ENCODE measurements at places on chromosomes 3 and 15.
A peak's percentile ranks its signal among the peaks of the same experiment; 100 is the strongest.

DNA sequence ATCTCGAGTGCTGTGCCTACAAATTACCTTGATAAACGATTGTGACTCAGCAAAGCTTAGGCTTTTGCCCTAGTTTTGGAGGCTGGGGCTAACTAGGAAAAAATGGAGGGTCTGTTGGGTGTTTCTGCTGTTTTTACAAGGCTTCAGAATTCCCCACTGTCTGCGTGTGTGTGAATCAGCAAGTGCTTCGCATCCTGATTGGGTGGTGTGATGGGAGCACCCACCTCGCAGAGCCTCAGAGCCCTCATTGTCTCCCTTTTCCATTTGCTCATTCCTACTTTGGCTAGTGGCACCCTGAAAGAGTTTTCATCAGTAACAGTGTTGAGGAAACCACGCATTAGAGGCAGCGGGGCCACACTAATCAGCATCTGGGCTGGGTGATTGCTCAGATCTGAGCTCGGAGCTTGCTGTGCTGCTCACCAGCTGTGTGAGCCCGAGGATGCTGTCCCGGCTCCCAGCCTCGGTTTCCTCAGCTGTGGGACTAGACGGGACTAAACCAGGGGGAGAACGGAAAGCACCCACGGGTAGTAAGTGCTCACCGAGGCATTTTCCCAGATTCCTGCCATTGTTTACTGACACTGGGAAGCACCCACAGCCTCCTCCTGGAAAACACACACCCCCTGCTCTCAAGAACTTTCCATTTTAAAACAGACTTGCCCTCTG lies 40.6 kb downstream of the GOLGA8S start:
- no peak for DNase-seq

DNA sequence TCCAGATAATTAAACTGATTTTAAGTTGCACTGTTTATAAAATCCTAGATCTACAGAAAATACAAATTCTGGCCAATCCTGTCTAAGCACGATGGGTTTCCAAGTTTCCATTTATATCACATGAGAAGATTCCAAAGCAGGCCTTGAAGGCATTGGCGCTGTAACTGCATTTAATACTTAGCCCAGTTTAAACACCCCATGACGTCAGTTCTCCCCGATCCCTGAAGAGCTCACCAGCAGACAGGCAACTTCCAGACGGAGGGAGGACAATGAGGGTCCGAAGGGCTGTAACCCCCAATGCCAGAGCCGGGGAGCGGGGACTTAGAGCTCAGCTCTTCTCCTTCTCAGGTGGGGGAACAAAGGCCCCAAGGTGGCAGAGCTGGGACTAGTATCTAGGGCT lies 117.3 kb downstream of the XXYLT1 start:
- DNase-seq = no peak

DNA sequence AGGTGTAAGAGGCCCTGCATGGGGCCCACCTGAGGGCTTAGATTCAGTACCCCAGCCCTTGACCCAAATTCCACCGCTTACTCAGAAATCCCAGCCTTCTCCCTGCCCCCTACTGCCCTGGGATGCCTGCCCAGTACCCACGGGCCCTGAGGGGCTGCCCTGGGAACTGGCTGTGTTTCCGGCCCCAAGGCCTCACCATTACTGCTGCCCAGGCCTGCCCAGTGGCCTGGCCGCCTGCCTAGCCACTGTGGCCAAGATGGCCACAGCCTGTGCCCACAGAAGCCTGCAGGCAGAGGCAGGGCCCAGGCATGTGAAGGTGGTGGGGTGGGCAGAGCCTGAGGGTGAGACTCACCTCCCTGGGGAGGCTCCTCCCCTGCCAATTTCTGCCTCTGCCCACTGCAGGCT lies 6.1 kb upstream of the PRKCD start:
- DNase-seq = no peak

- no peak for DNase-seq
These were observed 87.6 kb upstream of the SLC25A26 start for GRCh38 chr3:66133050-66133757.

DNA sequence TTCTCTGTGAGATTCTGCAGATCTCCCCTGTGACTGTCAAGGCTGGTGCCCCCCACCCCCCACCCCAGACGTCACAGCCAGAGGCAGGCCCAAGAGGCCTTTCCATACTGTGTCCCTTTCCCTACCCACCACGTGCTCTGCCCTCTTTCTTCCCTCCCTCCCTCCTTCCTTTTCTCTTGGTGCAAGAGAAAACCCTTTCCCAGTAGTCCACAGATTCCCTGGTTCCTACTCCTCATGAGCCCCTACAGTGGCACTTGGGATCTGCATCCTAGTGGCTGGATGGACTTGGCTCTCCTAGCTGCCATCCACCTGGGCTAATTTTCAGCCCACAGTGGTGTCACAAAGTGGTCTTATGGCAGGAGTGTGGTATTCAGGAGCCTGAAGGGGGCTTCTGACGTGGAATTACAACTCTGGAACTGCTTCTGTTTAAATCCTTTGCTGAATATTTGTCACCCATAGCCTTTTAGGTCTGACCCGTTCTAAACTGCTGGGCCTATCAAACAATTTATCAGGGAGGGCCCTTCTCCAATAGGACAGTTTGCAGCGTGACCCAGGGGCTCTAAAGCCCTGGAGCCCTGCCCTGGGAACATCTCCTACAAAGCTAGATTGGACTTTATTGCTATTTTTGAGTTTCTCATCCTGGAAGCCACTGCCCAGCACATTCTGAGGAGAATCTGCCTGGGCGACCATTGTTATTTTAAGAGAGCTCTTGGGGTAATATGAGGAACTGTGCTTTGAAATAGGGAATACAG lies 35.3 kb downstream of the KLF13 start:
- no peak for DNase-seq

- no peak for DNase-seq
These were observed 32.4 kb downstream of the CHSY1 start for GRCh38 chr15:101219441-101219840.

- DNase-seq = no peak
These were observed 22.5 kb downstream of the MAP2K5 start for GRCh38 chr15:67564968-67565345.

DNA sequence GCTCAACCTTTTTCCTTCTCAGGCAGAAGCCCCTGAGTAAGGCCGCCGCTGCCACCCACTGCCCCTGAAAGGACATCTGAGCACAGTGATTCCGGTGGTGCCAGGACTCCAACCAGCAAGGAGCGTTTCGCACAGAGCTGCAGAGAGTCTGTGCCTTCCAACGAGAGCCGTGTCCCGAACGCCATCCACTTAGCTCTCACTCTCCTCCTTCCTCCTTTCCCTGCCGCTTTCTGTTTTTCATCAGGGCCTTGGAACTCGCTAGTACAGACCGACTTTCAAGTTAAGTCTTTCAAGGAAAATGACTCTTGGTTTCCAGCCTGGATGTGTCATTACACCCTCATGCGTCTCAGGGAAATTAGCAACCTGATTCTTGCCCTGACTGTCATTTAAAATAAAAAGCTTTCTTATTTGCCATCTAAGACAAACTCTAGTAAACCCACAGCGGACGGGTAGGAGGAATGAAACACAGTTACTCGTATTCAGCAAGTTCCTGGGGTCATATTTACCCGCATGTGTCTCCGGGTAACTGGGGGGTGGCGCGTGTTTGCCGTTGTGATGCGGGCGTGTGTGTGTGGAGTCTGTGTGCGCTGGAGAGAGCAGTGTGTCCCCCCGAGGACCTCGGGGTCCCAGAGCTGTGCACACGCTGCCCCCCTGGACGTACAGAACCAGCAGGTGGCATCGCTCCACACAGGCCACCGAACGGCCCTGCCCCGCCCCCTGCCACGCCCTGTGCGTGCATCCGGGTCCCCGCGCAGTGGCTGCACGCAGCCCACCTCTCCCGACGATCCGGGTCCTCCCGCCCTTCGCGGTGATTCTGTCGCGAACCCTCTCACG lies 30.4 kb upstream of the ALDH1A3 start:
- peak; percentile 56 for DNase-seq

- DNase-seq = no peak
These were observed 394.8 kb downstream of the TUSC7 start for GRCh38 chr3:117104381-117104780.

DNA sequence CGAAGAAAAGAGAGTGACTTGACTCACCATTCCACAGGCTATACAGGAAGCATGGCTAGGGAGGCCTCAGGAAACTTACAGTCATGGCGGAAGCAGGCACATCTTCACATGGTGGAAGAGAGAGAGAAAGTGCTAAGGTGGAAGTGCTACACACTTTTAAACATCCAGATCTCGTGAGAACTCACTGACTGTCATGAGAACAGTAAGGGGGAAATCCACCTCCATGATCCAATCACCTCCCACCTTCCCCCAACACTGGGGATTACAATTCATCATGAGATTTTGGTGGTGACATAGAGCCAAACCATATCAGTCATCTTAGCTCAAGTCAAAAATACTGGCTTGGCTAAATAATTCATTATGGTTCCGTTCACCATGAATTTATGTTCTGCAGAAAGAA lies 45.3 kb upstream of the NEDD4 start:
- no peak for DNase-seq

DNA sequence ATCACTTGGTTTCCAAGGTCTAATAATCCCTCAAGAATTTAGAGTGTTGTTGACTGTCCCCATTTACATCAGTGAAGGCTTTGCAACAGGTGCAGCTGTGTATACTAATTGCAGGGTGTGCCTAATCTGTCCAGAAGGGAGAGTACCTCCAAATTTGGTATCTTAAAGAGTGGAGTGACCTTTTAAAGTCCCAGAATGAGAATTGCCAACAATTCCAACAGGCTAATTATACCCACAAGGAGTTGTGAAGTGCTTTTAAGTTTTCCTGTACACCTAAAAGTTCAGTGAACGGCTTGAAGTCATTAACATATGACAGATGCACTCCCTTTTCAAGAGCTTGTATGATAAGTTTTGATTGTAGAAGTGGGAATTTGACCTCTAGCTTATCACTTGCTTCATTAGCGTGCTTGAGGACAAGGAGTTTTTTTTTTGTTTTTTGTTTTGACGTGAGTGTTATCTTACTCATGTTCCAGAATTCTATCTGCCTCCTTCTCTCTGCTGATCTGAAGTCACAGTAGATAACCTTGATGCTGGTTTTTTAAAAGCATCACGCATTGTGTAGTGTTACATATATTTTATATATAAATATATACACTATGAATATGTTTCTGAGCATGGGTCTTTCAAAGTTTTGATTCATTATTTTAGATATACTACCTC lies 26.3 kb downstream of the CDIN1 start:
- no peak for DNase-seq

- DNase-seq = no peak
These were observed 34.5 kb upstream of the TMEM42 start for GRCh38 chr3:44827196-44827595.

DNA sequence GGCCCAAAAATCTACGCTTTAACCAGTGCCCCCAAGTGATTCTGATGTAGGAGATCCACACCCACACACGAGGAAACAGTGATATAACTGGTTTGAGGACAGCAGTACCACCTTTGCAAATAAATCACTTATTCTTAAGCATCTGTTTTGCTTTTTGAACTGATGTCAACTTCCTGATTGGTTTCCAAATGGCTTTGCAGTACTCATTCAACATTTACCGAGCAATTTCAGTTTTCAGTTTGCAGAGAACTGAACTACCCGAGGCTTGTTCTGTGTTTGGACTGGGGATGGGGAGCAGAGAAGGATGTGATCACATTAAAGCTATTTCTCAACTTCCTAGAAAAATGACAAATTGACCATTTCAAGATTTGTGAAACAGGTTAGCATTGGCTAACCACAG lies 1.1 kb upstream of the GYG1 start:
- DNase-seq = no peak

DNA sequence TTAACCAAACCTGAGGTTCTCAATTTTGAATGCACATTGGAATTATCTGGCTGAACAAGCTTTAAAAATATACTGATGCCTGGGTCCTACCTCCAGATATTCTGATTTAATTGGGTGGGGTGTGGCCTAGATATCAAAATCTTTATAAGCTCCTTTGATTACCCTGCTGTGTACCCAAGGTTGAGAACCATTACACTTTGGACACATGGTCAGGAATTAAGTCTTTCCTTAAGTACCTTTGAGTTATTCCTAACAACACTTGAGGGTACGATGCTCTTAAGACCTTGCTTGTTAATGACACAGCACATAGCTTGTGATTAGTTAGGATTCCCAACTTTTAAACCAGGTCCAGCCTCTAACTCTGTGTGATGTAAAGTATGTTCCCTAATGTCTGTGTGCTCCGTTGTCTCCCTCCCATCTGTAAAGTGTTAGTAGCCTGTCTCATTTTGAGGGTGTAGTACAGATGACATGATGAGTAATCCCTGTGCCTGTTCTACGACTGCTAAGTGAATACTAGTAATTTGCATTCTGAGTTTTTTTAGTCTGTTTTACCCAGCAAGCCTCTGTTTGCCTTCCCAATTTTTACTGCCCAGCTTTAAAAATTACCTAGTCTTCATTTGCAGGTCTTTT lies 154.9 kb downstream of the KLHL25 start:
- DNase-seq = no peak

GRCh38 chr3:17983106-17983505 lies 240.7 kb upstream of the TBC1D5 start:
- DNase-seq = no peak

DNA sequence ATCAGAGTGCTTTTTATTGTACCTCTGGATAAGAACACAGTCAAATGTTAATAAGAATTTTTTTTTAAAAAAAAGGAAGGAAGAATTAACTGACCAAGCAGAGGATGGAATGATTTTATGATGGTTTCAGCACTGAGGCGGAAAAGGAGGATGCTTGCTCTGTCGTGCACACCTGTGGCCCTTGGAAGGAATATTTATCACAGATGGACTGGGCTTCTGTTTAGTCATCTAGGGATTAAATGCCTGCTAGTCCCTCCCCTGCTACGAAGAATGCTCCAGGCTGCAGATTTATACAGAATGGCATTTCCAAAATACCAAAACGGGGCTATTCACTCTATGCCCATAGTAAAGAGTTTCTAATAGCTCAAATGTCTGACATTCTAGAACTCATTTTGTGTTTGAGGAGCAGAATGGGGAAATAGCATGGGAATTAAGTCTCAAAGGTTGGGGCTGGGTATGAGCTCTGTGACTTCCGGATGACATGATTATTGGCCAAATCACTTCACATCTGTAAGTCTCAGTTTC lies 92.8 kb upstream of the BCL6 start:
- no peak for DNase-seq

DNA sequence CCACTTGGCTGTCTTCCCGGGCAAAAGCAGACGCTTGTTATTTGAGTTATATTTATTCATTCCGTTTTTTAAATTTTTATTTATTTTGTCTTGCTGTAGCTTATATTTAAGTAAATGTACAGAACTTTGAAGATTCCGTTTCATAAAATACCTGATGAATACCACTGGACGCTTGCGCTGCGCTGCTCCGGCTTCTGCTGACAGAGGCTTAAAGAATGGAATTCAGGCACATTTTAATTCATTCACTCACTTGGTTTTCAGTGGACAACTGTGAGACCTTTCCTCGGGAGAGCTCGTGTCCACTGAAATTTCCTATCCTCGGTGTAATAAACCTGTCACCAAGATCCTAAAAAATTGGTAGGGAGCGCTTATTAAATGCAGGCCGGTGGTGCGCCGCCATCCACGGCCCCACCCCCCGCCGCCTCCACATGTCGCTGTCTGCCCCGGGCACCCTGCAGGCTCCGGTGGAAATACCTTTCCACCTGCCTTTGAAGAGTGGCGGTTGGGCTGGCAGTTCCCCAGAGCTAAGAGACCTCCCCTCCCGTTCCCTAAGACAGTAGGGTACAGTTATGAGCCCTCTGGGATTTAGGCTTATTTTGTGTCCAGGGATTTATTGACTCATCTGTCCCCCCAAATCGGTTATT lies 62.5 kb upstream of the UBE2E1 start:
- no peak for DNase-seq

- DNase-seq = no peak
These were observed 167.5 kb downstream of the PGPEP1L start for GRCh38 chr15:98840053-98840452.

GRCh38 chr3:65170390-65171042 lies 482.7 kb upstream of the ADAMTS9 start:
- no peak for DNase-seq
